Heart left ventricle (tissue), 16 donors: ENCODE measurements at places on chromosomes 1 and 21.

DNA sequence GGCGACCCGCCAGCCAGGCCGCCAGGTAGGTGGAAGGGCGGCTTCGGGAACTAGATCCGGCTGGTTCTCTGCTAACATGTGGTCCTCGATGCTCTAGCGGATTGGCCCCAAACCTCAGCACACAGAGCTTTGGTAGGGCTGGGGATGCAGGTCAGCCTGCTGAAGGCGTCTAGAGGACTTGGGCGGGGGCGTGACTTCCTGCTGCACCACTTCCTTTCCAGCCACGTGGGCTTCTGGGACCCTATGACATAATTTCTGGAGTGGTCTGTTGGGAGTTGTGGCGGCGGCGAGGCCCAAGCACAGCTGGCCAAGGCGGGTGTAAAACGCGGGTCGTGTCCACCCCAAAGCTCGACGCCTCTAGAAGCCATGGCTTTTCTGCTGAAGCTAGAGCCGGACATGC is 124.5 kb downstream of the ATF6 start:
- no peak for DNase-seq

DNA sequence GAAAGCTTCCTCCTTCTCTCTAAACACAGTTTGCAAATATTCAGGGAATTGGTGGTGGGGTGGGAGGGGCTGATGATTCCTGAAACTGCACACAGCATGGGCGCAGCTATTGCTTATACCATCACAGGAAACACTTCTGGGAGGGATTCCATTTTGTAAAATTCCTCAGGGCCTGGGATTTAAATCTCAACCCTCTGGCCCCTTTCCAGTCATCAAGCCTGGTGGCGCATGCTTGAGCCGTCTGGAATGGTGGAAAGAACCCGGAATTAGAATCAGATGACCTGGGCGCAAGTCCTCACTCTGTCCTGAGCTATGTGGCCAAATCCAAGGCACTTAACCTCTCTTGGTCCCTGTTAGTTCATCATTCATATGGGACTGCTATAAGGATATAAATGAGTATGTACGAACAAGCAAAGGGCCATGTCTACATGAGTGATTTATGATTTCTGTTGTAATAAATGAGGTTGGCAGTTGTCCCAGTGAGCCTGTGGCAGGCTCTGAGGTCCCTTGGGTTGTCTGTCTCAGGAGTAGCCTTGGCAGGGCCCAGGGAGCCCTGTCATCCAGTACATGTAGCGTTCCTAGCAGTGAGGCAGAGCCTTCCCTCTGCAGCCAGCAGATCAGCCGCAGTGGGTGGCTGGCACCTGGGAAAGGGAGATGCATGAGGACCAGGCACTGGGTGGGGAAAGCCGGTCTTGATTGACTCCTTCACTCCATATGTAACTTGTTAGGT is 72.0 kb downstream of the MAN1C1 start:
- no peak for DNase-seq

DNA sequence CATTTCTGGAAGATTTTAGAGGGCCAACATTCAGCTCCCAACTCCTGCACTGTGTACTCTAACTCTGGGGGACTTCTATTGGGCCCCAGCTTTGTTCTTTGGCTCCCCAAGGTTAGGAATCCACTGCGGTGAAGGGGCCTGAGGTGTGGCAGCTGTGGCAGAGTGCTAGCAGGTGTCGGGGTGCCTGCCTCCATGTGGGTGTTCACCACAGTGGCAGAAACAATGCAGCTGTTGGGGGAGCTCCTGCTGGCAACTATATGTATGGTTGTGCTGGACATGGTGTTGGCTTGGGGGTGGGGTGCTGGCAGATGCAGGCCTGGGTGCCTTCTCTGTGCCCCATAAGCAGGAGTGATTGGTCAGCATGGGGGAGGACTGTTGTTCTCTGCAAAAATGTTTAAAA is 95.5 kb downstream of the ST6GALNAC3 start:
- no peak for DNase-seq

DNA sequence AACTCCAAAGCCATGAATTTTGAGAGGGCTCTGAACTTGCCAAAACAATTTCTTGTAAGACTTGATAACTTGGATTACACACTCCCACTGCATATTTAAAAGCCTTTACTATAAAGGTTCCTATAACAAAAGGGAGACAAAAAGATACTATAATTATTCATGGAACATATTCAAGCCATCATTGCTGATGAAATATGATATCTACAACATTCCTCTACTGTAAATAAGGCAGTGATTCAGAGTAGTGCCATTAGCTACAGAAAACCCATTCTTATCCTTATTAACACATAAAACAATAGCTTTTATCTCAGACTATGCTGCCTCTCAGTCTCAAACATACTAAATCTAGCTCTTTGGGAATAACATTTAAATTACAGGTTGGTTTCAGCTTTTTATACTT is 675.5 kb upstream of the CXADR start:
- no peak for DNase-seq

GRCh38 chr1:230812568-230812967 is 55.8 kb downstream of the C1orf198 start:
- no peak for DNase-seq

DNA sequence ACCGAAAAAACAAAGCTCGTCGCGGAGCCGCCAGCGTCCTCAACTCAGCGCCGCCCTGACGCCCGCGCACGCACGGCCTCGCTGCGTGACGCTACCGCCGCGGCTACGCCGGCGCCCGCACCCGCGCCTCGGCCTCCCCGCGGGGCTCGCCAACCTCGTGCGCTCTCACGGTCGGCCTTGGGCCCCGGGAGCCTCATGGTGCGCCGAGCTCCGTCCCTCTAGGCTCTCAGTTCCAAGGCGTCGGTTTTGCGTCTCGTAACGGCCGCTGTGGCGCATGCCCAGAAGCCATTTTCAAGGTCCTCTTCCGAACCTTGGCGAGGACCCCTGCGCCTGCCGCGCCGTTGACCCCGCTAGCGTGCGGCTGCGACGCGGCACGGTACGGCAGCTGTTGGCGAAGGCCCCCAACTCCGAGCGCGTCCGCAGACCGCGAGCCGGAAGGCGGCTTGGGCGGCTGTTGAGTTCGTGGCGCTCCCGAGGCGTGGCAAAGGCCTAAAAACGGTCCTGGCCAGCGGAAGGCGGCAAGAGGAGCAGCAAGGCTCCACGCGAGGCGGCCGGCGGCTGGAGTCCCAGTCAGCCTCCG is at the start of gene HENMT1:
HENMT1 (minus strand) TSS at position 64 of the 580 bp plus-strand sequence. CDS start 1,209 bp downstream, outside the sequence.
- peak; percentile 57 for DNase-seq

DNA sequence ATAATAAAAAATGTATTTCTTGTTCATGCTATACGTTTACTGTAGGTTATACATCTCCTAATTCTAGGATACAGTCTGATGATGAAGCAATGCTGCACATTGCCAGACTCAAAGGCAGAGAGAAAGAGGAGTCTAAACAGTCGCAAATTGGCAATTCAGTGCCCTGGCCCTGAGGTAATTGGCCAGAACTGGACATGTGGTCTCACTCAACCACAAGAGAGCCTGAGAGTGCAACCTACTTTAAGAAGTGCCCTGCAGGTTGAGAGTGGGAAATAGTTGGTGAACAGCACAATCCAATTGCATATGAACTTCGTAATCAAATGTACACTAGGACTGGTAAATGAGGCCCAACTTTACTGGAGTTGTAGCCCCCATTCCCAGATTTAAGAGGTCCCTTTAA is 5.0 kb upstream of the SLC35A3 start:
- no peak for DNase-seq

GRCh38 chr21:46092026-46092764 is 5.7 kb upstream of the COL6A2 start:
- DNase-seq, result peak; percentile 77

DNA sequence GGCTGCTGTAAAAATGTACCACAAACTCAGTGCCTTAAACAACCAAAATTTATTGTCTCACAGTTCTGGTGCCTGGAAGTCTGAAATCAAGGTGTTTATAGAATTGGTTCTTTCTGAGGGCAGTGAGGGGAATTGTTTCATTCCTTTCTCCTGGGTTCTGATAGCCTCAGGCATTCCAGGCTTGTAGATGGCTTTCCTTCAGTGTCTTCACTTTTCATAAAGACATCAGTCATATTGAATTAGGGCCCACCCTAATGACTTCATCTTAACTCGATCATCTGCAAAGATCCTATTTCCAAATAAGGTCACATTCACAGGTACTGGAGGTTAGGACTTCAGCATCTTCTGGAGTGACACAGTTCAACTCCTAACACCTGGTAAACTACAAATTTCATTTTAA is 15.0 kb downstream of the CDKN2C start:
- no peak for DNase-seq

- no peak for DNase-seq
Observed at GRCh38 chr1:110262846-110263631, 52.9 kb downstream of the KCNC4 start.

DNA sequence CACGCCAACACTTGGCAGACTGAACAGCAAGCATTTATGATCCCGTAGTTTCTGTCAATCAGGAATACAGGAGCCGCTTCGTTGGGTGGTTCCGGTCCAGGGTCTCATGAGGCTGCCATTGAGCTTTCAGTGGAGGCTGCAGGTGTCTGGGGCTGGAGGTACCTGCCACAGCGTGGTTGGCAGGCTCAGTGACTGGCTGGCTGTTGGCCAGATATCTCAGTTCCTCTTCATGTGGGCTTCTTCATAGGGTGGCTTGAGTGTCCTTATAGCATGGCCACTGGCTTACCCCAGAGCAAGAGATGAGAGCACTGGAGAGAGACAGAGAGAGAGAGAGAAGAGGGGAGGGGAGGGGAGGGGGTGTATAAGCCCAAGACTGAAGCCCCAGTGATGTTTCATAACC is 29.3 kb downstream of the PIK3CD start:
- no peak for DNase-seq
